NCI-H187 (cell line): ENCODE measurements at places on chromosomes 6 and 20.
A peak's percentile ranks its signal among the peaks of the same experiment; 100 is the strongest.

DNA sequence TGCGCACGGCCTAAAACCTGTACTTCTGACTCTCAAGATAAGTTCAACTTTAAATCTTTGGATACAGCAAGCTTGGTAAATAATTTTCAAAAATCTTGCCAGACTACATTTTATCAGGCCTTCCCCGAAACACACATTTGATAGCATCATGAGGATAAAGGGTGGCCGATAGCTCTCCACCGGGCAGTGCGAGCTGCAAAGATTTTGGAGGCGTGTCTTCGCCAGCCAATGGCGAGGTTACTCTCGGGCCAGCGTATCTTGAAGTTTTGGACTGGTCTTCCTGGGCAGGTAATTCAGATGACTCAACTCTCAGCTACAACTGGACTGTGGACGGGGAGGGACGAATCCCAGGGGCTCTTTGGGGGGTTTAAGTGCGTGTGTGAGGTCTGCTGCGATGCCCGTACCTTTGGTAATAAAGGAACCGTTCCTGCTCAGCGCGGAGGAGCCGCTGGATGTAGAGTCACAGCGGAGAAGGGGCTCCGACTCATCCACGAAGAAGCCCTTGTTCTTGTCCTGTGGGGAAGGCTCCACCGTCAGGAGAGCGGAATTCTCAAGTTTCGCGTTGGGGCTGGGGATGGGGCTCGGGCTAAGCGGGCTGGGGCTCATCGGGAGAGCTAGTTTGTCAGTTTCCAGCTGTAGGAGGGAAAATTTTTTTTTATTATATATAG is 75.3 kb downstream of the TNFRSF21 start:
- DNase-seq: no peak

DNA sequence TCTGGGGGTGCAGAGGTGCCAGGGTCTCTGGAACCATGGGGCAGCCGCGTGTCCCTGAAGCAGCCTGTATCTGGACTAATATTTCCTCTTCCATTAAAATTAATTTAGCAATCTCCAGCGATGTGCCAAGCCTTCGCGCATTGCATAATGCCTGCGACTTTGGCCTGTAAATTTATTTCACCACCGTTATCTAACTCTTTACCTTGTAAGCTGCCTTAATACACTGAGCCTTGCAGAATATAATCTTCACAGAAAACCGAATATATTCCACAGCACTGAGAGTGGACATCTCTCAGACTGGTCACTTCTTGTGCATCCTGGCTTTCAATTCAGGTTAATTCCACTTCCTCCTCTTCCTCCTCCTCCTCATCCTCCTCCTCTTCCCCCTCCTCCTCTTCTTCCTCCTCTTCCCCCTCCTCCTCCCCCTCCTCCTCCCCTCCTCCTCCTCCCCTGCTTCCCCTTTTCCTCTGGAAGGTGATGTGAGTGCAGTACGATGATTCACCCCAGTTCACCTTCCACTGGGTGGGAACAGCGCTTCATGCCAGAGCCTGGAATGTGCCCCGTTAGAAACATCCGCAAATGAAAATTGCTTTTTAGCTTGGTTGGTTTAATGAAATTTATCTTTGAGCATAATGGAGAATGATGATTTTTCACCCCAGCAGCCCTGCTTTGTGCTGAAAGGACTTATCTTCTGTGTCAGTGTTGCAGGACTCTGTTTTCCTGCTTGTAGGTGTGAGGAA is 101.4 kb downstream of the CDH4 start:
- no peak for DNase-seq

- DNase-seq: no peak
These were observed 14.8 kb upstream of the HLA-DRB1 start for GRCh38 chr6:32604434-32604877.

DNA sequence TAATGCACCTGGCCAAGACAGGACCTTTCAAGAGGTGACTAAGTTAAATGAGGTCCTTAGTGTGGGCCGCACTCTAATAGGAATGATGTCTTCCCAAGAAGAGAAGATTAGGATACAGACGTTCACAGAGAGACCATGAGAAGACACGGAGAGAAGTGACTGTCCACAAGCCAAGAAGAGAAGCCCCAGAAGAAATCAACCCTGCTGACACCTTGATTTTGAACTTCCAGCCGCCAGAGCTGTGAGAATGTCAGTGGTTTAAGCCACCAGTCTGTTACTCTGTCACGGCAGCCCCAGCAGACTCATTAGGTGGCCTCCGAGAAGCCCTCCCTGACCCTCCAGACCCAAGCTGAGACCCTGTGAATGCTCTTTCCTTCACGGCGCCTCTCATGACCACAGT is 29.5 kb downstream of the NOL4L start:
- no peak for DNase-seq

DNA sequence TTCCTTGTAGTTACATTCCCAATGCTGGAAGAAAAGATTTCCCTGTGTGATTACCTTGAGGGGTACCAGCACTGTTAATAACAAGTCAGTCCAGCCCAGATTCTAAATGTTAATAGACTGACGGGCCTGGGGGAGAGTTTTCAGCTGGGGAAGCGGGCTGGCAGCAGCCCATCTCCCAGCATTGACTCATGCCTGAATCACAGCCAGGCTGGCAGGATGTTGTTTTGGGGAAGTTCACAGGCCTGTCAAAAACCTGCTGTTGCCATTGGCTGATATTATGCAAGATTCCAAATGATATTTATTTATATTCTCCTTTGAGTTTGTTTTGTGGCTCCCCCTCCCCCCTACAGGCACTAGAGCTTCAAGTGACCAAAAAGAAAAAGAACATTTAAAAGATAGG is 213.9 kb upstream of the CNR1 start:
- DNase-seq: no peak

GRCh38 chr20:59145924-59146779 is 17.5 kb upstream of the ZNF831 start:
- DNase-seq: no peak

GRCh38 chr6:108667993-108668392 is 107.3 kb downstream of the FOXO3 start:
- no peak for DNase-seq

DNA sequence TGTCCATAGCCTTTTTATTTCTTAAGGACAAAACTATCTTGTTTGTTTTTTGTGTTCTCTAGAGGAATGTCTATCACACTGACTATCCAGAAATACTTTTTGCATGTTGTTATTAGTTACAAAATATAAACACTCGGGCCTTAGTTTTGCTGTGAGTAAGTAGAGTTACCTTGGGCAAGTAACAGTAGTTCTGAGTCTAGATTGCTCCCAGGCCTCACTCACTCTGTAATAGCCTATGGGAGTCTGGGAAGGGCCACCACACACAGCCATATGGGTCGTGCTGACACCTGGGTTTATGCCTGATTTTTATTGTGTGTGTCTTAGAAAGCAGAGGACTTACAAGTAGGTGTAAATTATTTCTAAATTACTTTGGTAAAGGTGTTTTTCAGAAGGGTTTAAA is 185.8 kb downstream of the TMEM242 start:
- no peak for DNase-seq

DNA sequence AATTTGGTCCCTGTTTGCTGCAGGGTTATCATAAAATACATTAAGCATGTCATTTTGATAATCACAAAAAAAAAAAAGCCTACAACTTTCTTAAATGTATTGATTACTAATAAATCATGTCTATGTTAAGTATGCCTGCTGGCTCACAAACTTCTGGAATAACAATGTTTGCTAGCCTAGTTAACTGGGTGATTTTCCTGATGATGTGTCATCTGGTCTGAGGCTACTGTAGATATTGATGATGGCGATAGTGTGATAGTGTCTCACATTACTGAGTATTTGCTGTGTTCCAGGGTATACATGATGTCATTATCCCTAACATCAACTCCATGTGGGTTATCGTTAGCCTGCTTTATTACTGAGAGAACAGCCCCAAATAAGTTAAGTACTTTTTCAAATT is 86.2 kb upstream of the VSTM2L start:
- no peak for DNase-seq

GRCh38 chr20:9478771-9479170 is 35.6 kb upstream of the LAMP5 start:
- no peak for DNase-seq

DNA sequence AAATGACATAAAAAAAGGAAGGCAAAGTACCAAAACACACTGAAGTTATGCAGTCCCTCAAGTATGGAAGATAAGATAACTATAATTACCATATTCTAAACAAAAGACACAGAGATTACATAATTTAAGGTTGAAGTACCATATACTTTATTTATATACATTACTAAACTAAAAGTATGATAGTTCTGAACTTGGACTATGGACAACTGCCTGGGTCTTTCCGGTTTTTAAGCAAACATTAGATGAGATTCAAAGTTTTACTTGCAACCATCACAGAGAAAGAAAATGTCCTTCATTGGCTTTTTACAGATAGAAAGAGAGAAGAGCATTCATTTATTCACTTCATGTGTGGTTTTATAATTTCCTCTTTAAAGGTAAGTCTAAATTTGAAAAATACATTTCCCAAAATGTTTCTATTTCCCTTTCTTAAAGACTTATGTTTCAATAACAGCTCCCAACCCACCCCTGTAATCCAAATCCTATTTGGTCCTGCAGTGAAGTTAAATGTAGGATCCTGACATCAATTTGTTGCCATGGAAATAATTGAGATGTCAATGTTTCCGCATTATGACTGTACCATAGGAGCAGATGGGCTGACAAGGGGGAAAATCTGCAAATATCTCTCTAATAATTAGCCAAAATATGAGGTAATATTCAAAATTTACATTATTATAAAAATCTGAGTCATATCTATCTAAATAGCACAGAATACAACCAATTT is 63.7 kb downstream of the PTPRK start:
- no peak for DNase-seq

DNA sequence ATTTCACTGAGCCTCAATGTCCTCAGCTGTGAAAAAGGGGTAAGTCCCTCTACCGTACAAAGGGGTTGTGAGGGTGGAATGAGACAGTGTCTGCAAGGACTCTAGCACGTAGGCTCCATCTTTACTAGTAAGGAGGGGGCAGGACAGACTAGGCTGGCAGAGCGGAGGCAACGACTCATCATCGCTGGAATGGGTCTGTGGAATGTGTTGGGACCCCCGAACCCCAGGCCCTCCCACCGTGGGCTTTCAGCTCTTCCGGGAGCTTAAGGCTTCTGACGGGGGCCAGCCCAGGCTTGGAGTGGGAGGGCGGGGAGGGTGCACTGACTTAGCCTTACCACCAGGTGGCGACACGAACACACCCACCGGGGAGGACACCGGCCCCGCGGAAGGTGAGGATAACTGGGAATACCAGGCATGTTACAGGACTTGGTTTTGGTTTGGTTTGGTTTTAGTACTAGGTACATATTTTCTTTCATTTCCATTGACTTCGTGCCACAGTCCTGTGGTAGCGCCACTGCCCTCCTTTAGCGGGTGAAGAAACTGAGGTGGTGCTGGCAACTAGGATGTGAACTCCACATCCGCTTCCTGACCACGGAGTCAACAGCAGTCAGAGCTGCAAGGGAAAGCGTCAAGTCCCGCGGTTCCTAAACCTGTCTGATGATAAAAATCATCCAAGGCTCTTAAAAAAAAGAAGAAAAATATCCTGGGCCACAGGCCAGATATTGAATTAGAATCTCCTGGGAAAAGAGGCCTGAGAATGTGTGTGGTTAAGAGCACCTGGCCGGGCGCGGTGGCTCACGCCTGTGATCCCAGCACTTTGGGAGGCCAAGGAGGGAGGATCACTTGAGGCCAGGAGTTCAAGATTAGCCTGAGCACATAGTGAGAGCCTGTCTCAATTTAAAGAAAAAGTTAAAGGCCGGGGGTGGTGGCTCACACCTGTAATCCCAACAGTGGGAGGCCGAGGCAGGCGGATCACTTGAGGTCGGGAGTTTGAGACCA is 10.3 kb upstream of the TULP1 start:
- peak; percentile 11 for DNase-seq

GRCh38 chr6:12555267-12555666 is 161.3 kb upstream of the PHACTR1 start:
- DNase-seq: no peak

GRCh38 chr6:155498370-155498769 is 42.7 kb upstream of the NOX3 start:
- DNase-seq: no peak

GRCh38 chr6:33957892-33958525 is 154.2 kb upstream of the MLN start:
- DNase-seq: no peak

GRCh38 chr6:89013438-89013837 is 50.0 kb upstream of the RNGTT start:
- no peak for DNase-seq

GRCh38 chr6:34176261-34177031 is 30.6 kb upstream of the GRM4 start:
- DNase-seq: no peak

DNA sequence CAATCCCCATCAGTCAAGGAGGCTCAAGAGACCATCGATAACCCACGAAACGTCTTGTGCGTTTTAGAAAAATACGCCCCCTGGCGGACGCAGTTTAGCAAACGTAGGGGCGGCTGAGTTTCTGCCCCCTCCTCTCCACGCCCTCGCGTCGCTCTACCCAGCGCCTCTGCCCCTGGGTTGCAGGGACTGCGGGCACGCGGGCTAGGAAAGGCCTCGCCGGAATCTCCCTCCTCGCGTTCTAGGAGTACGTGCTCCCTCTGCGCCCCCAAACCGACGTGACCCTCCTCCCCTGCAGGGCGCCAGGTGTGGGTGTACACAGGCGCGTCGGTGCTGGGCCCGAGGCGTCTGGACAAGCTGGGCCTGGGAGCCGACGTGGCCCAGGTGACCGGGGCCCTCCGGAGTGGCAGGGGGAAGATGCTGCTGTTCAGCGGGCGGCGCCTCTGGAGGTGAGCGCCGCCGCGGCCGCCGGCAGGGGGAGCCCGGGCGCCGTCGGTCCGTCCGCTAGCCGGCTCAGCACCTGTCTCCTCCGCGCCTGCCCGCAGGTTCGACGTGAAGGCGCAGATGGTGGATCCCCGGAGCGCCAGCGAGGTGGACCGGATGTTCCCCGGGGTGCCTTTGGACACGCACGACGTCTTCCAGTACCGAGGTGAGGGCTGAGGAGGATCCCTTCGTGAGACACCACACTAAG is 5.3 kb downstream of the MMP9 start:
- DNase-seq: peak; percentile 62

GRCh38 chr6:90082847-90083246 is 188.6 kb downstream of the GJA10 start:
- no peak for DNase-seq

- no peak for DNase-seq
These were observed 449.2 kb downstream of the GJA1 start for GRCh38 chr6:121884620-121885019.

GRCh38 chr6:104013312-104013971 is 846.3 kb downstream of the HACE1 start:
- no peak for DNase-seq

DNA sequence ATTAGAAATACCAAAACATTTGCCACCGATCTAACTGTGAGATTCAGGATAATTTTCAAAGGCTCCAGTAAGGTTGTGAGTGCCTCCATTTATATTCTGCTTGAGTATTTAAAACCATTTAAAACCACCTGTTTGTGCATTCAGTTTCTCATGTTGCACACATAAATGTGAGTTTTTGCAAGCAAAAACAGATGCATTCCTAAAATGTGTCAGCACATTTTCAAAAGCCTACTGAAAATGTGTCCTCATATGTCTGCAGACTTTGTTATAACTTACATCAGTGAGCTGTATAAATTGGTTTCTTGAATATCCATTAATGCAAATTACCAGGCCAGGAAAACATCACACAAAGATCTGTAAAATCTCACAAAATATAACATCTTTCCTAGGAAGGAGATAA is 676.6 kb upstream of the EPHA7 start:
- DNase-seq: no peak
